ENCODE measurements at places on chromosomes 7 and 10.

GRCh38 chr7:30168835-30169573 is 34.2 kb downstream of the MTURN start:
- peak; percentile 93 for DNase-seq

- DNase-seq = no peak
Observed at GRCh38 chr7:51444936-51445335, 128.3 kb upstream of the COBL start.

GRCh38 chr10:15474671-15475070 is 103.6 kb upstream of the FAM171A1 start:
- DNase-seq = no peak

GRCh38 chr10:76192694-76193320 is 761.4 kb downstream of the LRMDA start:
- no peak for DNase-seq

- DNase-seq = no peak
Observed at GRCh38 chr10:110500515-110500905, 2.8 kb downstream of the DUSP5 start.

DNA sequence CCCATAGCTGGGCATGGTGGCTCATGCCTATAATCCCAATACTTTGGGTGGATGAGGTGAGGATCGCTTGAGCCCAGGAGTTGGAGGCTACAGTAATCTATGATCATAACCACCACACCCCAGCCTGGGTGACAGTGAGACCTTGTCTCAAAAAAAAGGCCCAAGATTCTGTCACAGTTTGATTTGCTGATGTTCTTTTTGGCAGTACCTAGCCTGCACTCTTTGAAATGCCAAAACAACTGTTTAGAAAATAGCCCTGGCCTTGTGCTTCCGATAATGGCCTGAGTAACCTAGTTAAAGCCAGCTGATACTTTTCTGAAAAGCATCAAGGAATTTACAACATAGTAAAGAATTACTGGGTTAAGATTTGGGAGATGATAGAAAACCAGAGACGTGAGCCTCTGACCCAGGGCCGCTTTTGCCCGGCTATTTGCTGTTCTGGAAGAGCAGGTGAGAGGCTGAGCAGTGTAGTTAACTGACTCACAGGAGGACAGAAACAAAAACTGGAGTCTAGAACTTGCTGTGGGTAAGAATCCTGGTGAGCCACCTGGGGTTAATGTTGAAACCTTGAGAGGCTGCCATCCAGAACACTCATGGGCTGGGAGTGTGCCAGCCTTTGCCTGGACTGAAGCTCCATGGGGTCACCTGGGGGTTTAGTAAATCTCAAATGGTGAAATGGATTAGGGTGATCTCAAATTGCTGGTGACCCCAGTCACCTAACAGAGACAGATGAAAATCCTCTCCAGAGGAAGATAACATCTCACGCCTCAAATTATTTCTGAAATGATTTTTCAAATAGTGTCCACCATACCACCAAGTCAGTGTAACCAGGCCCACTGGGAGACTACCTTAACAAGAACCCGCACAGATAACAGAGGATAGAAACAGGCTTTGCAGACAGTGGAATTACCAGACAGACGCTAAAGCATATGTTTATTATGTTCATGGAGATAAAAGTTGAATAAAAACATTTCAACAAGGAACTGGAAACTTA is 51.8 kb downstream of the GALNT11 start:
- DNase-seq = peak; percentile 44

DNA sequence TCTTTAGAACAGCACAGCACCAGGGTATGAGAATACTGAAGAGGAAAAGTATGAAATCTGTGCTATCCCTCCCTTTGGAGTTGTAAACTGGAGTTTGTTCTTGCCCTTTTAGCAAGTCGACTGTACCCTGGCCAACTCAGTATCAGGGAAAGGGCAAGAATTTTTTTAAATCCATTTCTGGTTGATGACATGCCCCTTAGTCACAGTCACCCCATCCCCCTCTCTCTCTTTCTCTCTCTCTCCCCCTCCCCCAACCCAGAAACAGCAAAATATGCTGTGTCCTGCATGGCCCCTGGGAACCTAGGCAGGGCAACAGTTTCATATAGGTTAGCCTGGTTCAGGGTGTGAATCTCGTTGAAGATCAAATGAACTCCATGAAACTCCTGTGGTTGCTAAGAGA is 177.7 kb upstream of the ADO start:
- no peak for DNase-seq
